ENCODE measurements at places on chromosomes 1 and 21.

GRCh38 chr1:68791800-68792199 lies 294.9 kb upstream of the DEPDC1 start:
- no peak for DNase-seq

DNA sequence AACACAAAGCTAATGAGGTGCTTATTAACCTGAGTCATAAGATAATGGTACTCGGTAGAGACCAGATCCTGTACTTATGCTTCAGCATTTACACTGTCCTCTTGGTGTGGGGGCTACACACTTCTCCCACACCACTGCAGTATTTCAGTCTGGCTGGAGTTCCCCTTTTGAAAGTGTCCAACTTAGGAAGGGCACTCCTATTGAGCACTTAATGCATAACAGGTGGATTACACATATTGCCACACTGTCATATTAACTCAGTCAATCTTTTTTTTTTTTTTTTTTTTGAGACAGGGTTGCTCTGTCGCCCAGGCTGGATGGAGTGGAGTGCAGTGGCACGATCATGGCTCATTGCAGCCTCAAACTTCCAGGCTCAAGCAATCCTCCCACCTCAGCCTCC lies 1.5 kb downstream of the GPATCH4 start:
- no peak for DNase-seq

DNA sequence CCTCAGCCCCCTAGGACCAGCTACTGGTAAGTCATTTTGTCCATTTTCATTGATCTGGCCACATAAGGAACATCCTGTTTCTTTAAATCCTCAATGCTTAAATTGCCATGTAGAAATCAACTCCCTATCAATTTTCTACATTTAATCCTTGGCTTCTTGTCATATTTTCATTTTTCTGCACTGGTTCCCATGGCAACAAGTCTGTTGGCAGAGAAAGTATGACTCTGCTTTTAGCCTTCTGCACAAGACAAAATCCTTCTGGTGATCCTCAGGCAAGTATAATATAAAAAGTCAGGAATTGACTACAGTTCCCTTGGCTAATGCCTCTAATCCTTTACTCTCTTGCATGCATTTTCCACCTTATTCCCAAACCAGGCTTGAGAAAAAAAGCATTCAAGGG lies 65.0 kb downstream of the LRRC40 start:
- DNase-seq = no peak

GRCh38 chr1:201889090-201889968 lies 631 bp downstream of the SHISA4 start:
- no peak for DNase-seq

DNA sequence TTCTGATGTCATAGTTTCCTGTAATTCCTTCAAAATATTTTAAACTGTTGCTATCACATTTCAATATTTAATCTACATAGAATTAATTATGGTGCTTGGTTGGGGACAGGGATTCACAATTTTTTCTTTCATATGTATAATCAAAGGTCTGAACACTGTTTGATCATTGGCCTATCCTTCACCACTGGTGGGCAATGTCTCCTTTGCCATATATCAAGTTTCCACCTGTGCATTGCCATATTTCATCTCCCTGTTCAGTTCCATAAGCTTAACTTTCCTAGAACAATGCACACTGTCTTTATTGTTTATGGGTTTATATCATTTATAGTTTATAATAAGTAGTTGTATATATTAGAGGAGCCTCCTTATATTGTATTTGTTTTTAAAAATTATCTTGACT lies 374.9 kb upstream of the PTBP2 start:
- DNase-seq = no peak

DNA sequence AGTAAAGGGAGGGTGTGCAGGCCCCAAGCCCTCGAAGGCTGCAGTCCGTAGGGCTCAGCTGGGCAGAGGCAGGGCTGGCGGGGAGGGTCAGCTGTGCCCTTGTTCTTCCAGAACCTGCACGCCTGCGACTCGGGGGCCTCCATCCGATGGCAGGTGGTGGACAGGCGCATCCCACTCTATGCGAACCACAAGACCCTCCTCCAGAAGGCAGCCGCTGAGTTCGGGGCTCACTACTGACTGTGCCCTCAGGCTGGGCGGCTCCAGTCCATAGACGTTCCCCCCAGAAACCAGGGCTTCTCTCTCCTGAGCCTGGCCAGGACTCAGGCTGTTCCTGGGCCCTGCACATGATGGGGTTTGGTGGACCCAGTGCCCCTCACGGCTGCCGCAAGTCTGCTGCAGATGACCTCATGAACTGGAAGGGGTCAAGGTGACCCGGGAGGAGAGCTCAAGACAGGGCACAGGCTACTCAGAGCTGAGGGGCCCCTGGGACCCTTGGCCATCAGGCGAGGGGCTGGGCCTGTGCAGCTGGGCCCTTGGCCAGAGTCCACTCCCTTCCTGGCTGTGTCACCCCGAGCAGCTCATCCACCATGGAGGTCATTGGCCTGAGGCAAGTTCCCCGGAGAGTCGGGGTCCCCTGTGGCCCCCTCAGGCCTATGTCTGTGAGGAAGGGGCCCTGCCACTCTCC lies 13.6 kb upstream of the LRRC3 start:
- no peak for DNase-seq

GRCh38 chr1:21586846-21587601 lies 77.8 kb downstream of the ALPL start:
- DNase-seq = no peak

GRCh38 chr1:187270256-187270655 lies 441.5 kb downstream of the PLA2G4A start:
- no peak for DNase-seq

DNA sequence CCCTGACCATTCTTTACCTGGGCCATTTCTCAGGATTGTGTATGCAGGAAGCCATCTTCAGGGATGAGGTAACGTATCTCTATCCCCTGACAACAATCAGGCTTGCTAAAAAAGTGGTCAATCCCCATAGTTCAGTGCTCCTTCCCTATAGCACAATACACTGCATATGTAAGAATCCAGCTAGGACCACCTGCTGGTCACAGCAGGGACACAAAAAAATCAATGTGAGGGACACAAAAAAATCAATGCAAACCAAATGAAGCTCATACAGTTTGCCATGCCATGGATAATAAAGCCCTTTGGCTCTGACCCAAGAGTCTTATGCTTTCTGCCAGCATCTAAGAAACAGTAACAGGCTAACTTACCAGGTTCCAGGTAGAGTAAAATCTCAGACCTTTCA lies 16.3 kb downstream of the ACBD6 start:
- DNase-seq = no peak

- DNase-seq = no peak
Measured at GRCh38 chr21:41345934-41346685, 15.7 kb upstream of the MX2 start.
